ENCODE measurements at places on chromosomes 2 and 18.

DNA sequence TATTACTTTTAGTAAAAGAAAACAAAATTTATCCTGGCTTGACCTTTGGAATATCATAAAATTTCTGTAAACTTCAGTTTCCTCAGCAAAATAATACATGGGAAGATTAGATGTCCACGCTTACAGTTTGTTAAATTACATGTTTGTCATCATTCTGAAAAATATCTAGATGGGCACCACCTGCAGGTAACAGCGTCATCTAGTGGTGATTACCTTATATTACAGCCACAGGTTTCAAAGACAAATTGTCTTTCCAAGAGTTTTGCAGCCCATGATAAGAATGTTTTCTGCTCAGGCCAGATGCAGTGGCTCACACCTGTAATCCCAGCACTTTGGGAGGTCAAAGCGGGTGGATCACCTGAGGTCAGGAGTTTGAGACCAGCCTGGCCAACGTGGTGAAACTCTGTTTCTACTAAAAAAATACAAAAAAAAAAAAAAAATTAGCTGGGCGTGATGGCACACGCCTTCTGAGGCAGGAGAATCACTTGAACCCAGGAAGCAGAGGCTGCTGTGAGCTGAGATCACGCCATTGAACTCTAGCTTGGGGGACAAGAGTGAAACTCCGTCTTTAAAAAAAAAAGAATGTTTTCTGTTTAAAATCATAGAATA, 96.3 kb upstream of the RASGRP3 start:
- peak; percentile 34 for DNase-seq

GRCh38 chr2:142983174-142983573, 105.7 kb downstream of the KYNU start:
- no peak for DNase-seq

DNA sequence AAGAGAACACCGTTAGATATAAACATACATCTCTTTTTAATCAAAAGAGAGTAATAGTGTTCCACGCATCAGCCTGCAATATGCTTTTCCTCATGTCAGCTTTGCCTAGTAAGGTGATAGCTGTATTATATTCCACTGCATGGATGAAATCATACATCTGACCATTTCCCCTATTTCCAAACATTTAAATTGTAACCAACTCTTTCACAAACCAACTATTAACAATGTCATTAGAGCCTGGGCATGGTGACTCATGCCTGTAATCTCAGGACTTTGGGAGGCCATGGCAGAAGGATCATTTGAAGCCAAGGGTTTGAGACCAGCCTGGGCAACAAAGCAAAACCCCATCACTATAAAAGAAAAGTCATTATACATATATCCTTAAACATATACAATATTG, 284.8 kb downstream of the BCL11A start:
- DNase-seq: no peak

DNA sequence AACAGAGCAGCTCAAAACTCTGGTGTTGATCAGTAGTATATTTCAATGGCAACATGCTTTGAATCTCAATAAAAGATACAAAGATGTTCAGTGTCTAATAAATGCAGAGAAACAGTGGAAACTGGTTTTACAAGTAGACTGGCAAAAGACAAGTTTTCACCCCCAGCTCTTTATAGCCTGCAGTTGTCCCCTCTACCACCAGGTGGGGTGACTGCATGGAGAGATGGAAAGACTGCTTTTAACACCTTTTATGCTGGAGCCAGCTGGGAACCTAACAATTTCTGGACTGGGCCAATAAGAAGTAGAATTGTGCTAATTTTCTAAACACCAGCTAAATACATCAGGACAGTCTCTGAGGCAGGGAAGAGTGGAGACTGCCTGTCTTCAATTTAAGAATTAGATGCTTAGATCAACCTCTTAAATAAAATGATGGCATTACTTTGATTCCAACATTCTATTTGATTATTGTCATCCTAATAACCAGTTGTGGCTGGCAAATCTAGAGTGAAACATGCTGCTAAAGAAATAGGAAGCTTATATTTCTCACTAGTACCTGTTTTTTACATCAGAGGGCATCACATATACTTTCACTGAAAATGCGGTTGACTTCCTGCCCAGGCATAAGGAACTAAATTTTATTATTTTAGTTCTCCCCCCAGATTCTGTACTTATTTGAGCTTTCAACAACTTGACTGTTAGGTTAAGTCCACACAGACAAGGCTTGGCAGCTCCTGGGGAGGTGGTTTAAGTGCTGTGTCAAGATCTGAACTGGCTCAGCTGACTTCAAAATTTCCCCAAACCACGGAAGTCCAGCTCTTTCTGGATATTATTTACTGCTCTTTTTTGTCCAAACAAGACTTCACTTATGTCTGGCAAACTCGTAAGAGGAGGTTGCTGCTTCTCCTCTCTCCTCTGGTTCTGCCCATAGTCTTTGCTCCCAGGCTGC, 140.5 kb downstream of the TPGS2 start:
- DNase-seq: peak; percentile 62

- DNase-seq: no peak
Measured at GRCh38 chr2:127673291-127674069, 1.9 kb downstream of the LIMS2 start.

DNA sequence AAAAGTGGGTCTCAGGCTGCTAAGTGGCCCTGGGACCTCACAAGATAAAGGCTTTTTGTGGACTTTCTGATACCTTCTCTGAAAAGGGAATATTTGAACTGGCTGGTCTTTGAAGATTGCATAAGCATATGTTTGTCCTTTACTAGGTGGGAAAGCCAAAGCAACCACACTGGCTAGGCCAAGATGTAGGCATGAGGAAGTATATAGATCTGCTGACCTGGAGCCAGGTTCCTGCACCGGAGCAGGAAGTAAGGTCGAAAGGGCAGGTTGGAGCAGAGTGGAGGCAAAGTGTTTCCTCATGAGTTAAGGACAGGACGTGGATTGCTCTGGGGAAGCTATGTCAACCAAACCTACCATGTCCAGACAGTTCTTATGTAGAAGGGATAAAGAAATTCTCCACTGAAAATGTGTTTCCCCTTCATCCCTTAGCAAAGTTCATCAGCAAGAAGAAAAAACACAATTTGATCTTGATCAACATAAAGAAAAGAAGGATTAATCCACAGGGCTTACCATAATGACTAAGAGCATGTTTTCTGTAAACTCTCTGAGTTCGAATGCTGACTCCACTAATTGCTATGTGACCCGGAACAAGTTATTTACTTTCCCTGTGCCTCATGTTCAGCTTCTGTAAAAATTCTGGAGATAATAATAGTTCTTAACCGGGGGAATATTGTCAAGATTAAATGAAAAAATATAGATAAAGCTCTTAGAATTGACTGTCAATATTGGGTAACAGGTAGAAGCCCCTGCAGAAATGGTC, 156.1 kb upstream of the SRD5A2 start:
- DNase-seq: no peak

DNA sequence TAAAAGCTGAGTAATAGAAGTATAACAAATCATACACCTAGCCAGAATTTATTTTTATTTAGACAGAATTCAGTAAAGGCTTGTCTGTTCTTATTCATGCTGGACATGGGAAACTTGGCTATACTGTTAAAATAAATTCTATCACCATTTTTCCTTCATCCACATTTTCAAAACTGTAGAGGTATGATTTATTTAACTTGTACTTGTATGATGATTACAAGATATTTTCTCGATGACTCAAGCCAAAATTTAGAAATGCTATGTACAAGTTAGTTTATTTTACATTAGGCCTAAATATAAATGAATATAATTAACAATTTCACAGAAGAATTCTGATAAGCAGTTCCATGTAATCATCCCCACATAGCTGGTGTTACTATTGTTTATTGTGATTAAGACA, 194.8 kb upstream of the DOK6 start:
- DNase-seq: no peak

- DNase-seq: no peak
Measured at GRCh38 chr2:41719756-41720155, 328.1 kb upstream of the PKDCC start.

DNA sequence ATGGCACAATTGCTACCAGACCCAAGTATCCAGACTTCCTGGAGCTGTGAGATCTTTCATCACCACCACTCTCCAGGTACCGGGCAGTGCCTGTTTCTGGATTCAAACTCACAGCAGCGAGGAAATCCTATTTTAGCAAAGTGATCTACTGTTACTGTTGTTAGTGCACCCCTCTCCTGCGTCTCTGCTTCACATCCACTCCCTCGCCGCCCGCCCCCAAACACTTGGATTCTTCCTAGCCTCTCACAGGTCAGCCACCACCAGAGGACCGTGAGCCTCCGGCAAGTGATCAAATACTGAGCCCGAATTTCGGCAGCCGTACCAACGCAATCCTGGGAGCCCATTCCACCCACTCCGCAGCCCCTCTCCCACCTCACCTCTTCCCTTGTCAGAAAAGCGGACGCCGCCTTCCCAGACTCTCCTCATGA, 519 bp downstream of the METTL4 start:
- DNase-seq: peak; percentile 79

DNA sequence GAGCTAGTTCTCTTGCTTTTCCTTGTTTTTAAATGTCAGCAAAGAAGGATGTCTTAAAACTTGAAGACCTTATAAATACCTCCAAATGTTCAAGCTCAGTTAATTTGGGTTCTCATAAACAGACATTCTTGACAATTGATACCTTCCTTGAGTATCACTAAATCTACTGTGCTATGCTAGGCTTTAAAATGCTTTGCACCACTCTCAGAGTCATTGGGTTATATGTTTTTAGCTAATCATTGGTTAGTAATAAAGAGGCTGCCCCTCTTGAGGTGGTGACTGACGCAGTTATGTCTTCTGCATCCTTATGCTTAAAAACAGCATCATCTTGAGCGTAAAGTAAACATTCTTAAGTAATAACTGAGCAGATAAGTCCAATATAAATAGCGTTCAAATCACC, 276.0 kb downstream of the AGPS start:
- no peak for DNase-seq

Measured in RKO (cell line).